CD4-positive, alpha-beta T cell treated with Interleukin-15 for 1 hour (primary cell): ENCODE measurements at places on chromosomes 12 and 14.

DNA sequence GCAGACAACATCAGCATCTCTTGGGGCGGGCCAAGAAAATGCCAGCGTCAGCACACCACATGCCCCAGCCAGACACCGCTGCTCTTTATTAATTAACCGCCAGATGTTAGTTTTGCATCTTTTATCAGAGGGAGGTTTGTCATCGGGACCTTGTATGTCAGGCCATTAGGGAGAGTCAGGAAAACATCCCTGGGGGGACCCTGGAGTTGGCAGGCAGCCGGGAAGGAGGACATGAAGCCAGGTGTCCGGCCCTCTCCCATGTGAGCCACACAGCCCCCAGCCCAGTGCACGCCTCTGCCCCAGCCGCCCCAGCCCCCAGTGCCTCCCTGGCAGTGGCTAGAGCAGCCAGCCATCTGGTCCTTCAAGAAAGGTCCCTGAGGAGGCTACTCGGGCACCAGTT lies 56.9 kb upstream of the FAM222A start:
- no peak for DNase-seq

DNA sequence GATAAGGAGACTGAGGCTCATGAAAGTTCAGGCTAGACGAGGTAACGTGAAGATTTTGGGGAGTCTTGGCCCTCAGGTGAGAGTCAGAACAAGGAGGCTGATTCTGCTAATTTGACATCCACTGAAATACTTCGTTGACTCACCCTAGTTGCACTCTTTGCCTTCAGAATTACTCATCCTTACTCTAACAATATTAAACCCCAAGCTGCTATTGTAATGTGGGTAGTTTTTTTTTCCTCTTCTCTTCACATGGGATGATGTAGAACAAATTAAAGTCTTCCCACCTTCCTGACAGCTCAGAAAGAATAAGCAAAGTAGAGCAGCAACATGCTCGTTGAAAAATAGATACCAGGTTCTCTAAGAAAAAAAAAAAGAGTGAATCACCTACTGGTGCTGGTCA lies 22.0 kb upstream of the SRRM4 start:
- no peak for DNase-seq

DNA sequence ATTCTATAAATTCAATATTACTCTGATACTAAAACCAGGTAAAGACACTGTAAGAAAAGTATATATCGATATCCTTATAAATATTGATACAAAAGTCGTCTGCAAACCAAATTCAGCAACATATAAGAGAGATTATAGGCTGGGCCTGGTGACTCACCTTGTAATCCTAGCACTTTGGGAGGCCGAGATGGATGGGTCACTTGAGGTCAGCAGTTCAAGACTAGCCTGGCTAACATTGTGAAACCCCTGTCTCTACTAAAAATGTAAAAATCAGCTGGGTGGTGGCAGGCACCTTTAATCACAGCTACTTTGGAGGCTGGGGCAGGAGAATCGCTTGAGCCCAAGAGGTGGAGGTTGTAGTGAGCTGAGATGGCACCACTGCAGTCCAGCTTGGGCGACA lies 13.5 kb upstream of the TUBA1C start:
- no peak for DNase-seq

GRCh38 chr14:51880835-51881580 lies 20.6 kb downstream of the GNG2 start:
- no peak for DNase-seq

- DNase-seq, result no peak
These were observed 19.3 kb downstream of the SLC25A3 start for GRCh38 chr12:98612696-98613334.

DNA sequence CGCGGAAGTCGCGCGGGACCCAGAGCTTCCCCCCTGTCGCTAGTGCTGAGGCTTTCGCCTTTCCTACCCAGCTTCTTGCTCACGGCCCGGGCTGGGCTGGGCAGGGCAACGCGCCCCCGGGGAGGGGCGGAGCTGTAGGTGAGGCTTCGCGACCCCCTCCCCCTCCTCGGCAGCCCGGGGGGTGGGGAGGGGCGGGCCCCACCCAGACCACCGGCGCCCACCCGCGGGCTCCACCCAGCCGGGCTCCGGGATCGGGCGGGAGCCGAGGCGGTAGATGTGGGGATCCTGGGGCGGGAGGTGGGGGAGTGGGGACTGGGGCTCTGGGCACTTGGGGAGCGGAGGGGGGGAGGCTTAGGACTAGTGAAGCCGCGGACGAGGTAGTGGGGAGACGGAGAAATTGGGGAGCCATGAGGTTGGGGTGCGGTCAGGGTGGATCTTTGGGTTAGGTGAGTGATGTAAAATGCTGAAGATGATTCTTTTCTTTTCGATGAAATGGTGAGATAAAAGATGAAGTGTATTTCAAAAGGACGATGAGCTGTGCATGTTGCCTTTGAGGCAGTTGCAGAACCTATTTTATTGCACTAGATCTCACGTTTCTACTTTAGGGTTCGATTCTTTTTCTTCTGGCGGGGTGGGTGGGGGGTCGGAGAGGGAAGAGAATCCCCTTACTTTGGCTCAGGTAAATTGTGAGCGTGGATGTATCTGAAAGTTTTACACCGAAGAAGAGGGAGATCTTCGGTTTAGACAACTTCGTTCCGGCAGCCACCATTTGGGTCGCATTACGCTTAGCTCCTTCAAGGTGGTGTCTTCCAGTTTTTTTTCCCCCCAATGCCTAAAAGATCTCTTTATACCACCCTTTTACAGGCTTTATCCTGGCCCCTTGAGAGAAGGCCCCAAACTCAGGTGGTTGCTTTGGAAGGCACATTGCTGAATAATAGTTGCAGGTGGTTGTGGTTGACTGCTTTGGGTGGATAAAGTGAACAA lies 619 bp downstream of the ERC1 start:
- no peak for DNase-seq

DNA sequence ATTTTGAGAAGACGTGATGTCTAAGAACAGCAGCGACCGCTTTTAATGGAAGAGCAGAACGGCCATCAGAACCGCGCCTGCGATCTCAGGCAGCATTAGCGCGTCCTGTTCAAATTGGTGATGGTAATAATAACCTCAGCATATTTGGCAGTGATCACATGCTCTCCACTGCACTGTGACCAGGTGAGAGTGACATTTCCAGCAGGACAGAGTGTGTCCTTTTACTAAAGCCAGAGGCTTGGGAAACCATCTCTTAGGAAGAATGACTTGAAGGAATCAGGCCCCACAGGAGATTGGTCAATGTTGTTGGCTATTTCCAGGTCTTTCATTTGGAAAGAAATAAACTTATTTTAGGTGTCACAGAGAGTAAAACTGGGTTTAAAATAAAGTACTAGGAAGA lies 51.4 kb upstream of the FBXO21 start:
- no peak for DNase-seq

DNA sequence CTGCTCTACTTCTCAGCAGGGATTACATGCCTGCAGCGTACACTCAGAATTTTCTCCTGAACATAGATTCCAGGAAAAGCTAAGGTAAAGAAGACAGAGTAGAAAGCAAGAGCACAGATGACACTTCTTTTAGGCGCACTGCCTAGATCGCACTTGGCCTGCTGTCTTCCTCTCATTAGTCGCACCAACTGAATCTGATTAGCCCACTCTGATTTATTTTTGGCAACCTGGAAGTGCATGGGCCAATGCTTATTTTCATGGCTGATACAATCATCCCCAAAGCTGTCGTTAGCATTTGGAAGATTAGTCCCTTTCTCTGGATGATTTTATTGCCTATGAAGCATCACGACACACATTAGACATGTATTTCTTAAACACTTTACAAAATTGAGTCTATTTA lies 152.5 kb downstream of the PTPRO start:
- DNase-seq, result no peak

DNA sequence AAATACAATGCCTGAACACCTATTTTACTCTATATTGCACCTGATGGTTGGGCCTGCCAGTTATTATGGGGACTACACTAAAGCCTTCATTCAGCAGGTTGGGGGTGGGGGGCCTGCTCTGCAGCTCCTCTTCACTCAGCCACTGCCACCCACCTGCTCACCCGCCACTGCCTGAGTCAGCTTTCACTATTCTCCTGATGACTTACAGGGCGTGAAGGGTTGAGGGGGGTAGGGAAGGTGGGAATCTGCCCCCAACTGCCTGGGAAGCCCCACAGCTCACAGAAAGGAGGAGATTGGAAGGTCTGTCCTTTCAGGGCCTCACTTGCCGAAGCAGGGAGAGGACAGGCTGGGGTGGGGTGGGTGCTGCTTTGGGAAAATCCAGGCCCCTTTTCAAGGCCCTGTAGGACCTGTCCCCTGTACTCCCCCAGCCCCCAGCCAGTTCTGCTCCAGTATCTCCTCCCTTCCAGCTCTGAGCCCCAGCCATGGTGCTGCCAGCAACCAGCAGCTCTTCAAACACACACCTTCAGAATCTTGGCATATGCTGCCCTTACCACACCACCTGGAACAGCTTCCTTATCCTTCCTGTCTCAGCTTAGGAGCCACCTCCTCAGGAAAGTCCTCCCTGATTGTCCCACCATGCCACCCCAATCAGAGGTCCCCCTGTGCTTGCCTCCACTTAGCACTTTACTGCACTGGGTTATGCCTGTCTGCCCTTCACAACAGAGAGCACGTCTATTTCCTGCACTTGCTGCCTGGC lies 33.1 kb downstream of the IRF2BPL start:
- DNase-seq, result no peak

- DNase-seq, result no peak
These were observed 21.9 kb upstream of the CDCA4 start for GRCh38 chr14:105042813-105043212.

DNA sequence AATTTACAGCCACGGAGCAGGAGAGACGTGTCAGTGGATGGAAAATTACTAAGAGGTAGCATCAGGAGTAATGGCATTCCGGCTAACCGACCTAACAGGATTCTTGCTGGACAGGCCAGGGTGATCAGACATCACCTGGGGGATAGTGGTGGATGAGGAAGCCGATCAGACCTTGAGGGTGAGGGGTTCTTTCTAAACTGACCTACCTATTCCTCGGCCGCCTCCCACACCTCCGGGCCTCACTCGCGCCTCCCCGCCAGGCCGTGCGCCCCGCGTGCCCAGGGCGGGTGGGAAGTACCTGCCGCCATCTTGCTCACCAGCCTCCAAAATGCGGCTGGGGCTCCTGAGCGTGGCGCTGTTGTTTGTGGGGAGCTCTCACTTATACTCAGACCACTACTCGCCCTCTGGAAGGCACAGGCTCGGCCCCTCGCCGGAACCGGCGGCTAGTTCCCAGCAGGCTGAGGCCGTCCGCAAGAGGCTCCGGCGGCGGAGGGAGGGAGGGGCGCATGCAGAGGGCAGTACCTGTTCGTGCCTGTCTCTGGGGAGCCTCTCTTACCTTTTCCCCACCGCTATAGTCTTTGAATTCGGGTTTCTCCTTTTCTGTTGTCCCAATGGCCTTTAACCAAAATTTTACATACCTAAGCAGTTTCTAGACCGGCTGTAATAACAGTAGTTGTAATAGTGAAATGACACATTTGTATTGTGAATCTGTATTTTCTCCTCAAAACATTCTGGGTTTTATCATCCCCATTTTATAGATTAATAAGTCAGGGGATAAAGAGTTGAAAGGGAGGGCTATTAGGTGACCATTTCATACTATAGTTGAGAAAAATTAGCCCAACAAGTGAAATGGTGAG lies at the start of gene TMPRSS12:
TSS of gene TMPRSS12 (plus strand) at position 290 of the 857 bp plus-strand sequence. CDS start at position 329, 39 bp downstream.
- DNase-seq, result no peak

DNA sequence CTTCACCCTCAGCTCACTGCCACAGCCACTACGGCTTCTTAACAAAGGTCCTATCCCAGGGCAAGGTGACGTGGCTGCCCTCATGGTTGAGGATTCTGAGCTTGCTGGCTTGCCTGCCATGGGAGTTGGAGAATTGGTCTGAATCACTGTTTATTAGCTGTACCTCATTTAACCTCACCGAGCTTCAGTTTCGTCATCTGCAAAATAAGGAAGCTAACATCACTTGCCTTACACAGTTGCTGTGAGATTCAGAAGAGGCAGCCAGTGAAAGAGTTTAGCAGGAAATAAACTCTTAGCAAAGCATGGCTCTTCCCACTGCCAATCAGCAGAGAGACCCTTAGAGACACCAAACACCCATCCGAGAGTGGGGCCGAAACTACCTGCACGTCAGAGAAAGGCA lies 90.1 kb upstream of the KCNA1 start:
- DNase-seq, result no peak

DNA sequence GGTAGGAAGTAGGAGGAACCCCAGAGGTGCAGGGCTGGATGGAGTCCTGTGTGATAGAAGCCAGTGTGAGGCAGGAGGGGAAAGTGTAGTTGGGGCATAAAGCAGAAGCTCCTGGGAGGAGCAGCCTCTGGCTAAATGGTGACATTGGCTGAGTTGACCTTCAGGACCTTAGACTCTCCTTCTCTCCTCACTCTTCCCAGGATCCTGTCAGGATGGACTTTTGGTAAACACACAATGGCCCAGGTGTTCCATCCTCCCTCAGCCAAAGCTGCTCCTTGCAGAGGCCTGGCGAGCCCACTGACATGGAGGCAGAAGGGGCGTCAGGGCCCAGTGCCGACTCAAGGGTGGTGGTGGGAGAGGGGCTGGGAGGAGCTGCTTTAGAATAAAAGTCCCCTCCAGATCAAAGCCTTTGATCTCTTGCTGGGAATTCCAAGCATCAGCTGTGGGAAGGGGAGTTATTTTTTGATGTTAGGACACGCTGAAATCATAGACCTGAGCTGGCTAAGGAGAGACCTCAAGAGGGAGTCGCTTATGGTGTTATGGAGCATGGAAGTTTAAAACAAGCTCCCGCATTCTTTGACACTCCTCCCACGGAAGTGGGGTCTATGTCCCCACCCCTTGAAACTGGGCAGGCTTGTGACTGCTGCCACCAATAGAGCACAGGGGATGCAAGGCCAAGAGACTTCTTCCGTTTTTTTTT lies 44.1 kb downstream of the SMIM41 start:
- DNase-seq, result no peak

DNA sequence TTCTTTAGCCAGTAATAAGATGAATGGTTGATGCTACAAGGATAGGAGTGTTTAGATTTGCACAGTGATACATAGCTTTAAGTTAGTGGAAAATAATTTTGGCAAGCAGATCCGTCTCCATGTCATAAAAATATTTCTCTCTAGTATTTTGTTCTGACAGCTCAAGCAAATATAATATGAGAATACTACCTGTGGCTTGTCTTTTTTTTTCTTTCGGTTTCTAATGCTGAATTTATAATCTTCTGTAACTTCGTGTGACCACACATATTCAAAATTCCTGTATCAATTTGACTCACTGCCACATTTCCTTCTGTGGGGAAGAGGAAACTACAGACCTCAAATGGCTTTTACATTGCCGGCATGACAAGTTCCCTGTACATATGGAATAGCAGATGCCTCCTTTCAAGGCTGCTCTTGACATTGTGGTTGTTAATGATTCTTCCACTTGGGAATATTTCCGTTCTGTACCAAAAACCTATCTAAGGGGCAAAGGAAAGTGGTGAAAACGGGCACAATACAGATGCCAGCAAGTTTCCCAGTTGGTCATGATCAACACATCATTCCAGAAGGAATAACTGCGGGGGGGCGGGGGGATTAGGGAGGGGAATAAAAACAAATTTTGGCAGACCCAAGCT lies 103.6 kb upstream of the CCDC91 start:
- DNase-seq, result no peak

- DNase-seq, result no peak
These were observed 323.7 kb downstream of the PAWR start for GRCh38 chr12:79367032-79367589.
